K562 (cell line): ENCODE measurements at places on chromosomes 13 and 19. TPM values are rescaled to one million over a fixed set of nuclear protein-coding genes. Genes with fewer than 3 reads are reported as not detected.
A peak's percentile ranks its signal among the peaks of the same experiment; 100 is the strongest.

DNA sequence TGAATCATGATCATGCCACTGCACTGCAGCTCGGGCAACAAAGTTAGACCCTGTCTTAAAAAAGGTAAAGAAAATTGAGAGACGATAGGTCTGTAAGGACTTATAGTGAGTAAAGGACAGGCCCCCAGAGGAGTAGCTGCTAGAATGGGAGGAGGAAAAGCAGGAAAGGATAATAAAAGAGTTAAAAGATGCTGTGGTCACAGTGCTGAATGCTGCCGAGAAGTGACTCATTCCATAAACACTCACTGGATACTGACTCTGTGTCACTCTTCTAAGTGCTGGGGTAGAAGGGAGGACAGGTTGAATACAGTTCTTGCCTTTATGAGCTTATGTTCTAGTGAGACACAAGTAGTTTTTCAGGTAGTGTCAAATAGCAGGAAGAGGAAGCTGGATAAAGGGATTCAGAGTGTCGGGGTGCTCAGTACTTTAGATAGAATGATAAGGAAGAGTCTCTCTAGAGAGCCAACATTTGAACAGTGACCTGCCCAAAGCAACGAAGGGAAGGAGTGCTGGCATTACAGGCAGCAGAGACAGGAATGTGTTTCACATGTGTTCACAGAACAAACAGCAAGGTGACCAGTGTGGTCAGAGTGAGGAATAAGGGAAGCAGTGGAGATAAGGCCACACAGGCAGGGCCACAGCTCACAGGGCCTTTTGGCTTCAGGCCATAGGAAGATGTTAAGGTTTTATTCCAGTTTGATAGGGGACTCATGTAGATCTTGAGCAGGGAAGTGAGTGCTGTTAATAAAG is 1240.5 kb downstream of the UQCRFS1 start:
- H3K27ac ChIP-seq, result no peak overlapping the region
- H3K27me3 ChIP-seq, result no peaks in the 10 kb centered on the region
- no peak overlapping the region for H3K4me3 ChIP-seq
- H3K4me1 ChIP-seq, result no peaks in the 10 kb centered on the region

GRCh38 chr19:20787786-20788185 is 11.7 kb downstream of the ZNF66 start:
- no peak for DNase-seq
- H3K4me3 ChIP-seq, result no peak overlapping the region
- no peaks in the 10 kb centered on the region for H3K27me3 ChIP-seq
- H3K4me1 ChIP-seq, result no peaks in the 10 kb centered on the region
- no peaks in the 10 kb centered on the region; the same call in 2 of the 3 replicates for H3K36me3 ChIP-seq

DNA sequence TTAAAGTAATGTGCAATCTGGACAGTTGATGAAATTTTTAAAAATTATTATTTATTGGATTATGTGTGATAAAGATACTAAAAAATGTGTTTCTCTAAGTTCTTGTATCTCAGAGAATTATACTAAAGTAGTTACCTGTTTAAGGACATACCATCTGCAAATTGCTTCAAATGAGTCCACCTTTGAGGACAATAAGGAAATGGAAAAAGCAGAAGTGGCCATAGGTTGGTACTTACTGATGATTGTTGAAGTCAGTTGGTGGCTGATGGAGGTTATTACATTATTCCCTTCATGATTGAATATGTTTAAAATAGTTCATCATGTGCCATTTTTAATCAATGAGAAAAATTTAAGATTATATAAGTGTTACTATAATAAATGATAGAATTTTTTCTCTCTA is 367.0 kb downstream of the MYO16 start:
- H3K36me3 ChIP-seq, result no peaks in the 10 kb centered on the region
- no peak for DNase-seq
- H3K27me3 ChIP-seq, result no peaks in the 10 kb centered on the region
- no peak overlapping the region for H3K4me3 ChIP-seq
- no peak overlapping the region for H3K27ac ChIP-seq

GRCh38 chr19:12778017-12778904 is 2.9 kb upstream of the HOOK2 start:
- no peaks in the 10 kb centered on the region for H3K27me3 ChIP-seq
- peak overlapping the region; percentile 68 for H3K27ac ChIP-seq
- H3K4me1 ChIP-seq, result peaks cover 65% of the 10 kb centered on the region
- peak overlapping the region; percentile 37 for H3K4me3 ChIP-seq

DNA sequence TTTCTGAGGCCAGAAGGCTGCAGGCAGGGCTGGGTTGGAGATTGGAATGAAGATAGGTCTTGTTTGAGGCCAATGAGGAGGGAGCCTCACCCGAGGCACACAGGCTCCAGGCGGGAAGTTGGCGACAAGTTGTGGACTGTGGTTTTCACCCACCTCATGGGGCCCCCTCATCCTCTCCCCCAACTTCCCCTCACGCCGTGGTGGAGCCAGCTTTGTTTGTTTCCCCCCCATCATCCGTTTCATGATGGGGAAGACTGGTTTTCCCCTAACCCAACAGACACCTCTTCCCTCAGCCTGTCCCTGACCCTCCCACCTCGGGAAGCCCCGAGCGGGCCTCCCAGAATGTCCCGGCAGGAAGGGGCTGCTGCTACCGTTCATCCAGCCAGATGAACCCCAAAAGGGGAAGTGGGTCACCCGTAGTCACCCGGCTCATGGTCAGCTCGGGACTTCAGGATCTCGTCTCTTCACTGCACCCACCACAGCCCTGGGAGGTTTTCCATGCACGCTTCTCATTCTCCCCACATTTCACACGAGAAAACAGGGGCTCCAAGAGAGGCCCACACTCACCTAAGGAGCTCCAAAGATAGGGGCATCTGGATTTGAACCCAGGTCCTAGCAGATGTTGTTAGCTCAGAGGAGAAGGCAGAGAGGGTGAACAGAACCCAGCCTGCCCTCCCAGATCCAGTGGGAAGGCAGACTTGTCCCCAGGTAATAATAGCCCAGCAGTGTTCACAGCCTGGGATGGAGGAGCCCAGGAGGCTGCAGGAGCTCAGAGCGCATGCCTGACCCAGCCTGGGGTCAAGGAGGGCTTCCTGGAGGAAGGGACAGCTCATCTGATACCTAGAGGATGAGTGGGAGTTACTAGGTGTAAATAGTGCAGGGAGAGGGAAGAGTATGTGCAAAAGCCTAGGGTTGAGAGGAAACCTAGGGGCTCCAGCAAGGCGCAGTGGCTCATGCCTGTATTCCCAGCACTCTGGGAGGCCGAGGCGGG is 23.5 kb downstream of the CEACAM16 start:
- no peak overlapping the region for H3K4me3 ChIP-seq
- no peak for DNase-seq
- H3K36me3 ChIP-seq, result no peaks in the 10 kb centered on the region
- peaks cover 31% of the 10 kb centered on the region for H3K4me1 ChIP-seq
- no peak overlapping the region for H3K27ac ChIP-seq

- no peak for DNase-seq
- H3K27ac ChIP-seq, result no peak overlapping the region
- no peaks in the 10 kb centered on the region for H3K27me3 ChIP-seq
- H3K36me3 ChIP-seq, result no peaks in the 10 kb centered on the region
- no peaks in the 10 kb centered on the region for H3K4me1 ChIP-seq
- no peak overlapping the region for H3K4me3 ChIP-seq
Measured at GRCh38 chr13:37601648-37602440, 3.3 kb upstream of the POSTN start.

DNA sequence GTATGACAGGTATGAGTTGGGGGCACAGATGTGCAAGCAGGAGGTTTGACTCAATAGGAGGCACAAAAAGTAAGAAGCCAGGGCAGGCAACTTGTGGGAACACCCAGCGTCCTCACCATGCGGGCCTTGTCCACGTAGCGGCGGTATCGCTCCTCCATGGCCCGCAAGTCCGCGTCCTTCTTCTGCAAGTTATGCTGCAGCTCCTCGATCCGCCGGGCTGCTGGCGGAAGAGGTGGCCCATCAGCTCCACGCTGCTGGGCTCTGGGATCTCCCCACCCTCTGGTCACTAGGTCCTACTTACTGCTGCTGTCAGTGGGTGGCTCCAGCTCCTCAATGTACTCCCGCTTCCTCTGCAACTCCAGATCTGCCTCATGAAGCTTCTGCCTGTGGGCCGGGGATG is 10.7 kb downstream of the HOOK2 start:
- no peak overlapping the region for H3K4me3 ChIP-seq
- no peak for DNase-seq
- H3K27ac ChIP-seq, result no peak overlapping the region
- H3K36me3 ChIP-seq, result peaks cover 6% of the 10 kb centered on the region; the same call in 1 of the 3 replicates
- peaks cover 32% of the 10 kb centered on the region for H3K4me1 ChIP-seq

- H3K4me1 ChIP-seq, result 0 out of 3 replicates have a peak, but pooled peaks cover 2% of the 10 kb centered on the region
- H3K27me3 ChIP-seq, result peaks cover 9% of the 10 kb centered on the region; the same call in 2 of the 3 replicates
- no peak for DNase-seq
- H3K36me3 ChIP-seq, result no peaks in the 10 kb centered on the region
Measured at GRCh38 chr19:51186323-51186722, 38.6 kb upstream of the CD33 start.

DNA sequence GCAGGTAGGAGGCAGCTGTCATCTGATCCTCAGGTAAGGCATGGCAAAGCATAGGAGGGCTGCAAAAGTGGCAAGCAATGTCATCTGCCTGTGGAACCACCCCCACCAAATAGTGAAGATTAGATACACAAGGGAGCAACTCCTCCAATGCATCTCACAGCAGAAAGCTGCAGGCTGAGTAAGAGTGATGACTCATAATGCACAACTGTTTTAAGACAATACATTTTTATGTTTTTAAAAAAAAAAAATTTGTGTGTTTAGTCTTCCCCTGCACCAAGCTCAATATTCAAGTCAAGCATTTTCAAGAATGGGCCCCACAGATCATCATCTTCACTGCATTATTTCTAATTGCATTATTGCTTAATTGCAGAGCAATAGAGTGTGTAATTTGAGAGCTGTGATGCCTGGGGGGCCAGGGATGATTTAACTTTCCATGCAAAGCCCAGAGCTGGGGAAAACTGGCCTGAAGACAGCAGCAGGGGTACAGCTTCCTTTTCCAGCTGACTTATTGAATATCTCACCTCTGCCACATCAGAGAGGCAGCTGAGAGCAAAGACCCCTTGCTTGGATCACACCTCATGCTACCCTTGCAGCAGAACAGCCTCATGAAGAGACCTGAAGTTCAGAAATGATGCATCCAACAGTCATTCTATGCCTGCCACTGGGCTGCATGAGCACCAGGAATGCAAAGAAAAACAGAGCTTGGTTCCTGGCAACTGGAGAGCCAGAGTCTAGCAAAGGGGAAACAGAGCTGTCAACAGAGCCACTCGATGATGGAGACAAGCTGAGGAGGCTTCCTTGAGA is 22.7 kb upstream of the POP4 start:
- DNase-seq, result no peak
- no peak overlapping the region for H3K27ac ChIP-seq
- no peaks in the 10 kb centered on the region for H3K36me3 ChIP-seq
- no peaks in the 10 kb centered on the region for H3K27me3 ChIP-seq
- no peak overlapping the region for H3K4me3 ChIP-seq

- H3K4me1 ChIP-seq, result no peaks in the 10 kb centered on the region
- peaks cover 20% of the 10 kb centered on the region for H3K27me3 ChIP-seq
- no peaks in the 10 kb centered on the region for H3K36me3 ChIP-seq
- no peak for DNase-seq
- no peak overlapping the region for H3K27ac ChIP-seq
Measured at GRCh38 chr13:45875951-45876350, 24.4 kb upstream of the SIAH3 start.

DNA sequence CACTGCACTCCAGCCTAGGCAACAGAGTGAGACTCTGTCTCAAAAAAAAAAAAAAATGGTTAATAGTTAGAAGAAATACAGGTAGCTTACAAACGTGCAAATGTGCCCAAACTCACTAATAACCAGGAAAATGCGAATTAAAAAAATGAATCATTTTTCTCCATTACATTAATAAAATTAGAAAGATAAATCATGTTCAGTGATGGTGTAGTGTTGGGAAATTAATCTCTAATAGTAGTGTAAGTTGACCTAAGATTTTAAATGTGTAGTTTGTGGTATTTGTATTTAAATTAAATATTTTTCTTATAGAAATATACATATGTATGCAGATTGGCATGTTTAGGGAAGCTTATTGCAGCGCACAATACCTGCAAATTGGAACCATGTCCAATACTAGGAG is 57.6 kb downstream of the PCCA start:
- H3K36me3 ChIP-seq, result no peaks in the 10 kb centered on the region
- DNase-seq, result no peak
- H3K27ac ChIP-seq, result no peak overlapping the region
- no peak overlapping the region for H3K4me3 ChIP-seq

GRCh38 chr19:48194844-48195830 is 24.7 kb downstream of the ZSWIM9 start:
- H3K4me1 ChIP-seq, result peaks cover 5% of the 10 kb centered on the region; the same call in 1 of the 3 replicates
- H3K27me3 ChIP-seq, result no peaks in the 10 kb centered on the region
- H3K27ac ChIP-seq, result no peak overlapping the region
- no peaks in the 10 kb centered on the region for H3K36me3 ChIP-seq
- no peak overlapping the region for H3K4me3 ChIP-seq

DNA sequence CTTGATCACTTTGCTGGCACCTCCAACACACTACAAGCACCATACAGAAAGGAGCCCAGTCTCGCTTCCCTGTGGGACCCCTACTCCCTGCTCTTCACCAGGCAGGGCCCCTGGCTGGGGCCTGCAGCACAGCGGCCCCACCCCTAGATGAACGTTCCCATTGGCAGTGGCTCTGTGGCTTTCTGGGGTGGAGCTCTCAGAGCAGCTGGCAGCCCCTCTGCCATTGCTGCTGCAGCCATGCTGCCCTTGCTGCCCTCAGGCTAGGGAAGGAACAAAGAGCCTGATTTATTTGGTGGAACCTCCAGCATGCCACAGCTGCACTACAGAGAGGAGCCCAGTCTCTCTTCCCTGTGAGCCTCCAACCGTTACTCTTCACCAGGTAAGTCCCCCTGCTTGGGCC is 5.8 kb downstream of the SIGLEC6 start:
- peaks cover 36% of the 10 kb centered on the region for H3K4me1 ChIP-seq
- no peaks in the 10 kb centered on the region for H3K27me3 ChIP-seq
- no peak overlapping the region for H3K4me3 ChIP-seq

- H3K4me1 ChIP-seq, result peaks cover 31% of the 10 kb centered on the region
- H3K4me3 ChIP-seq, result no peak overlapping the region; the same call in 1 of the 2 replicates
- H3K36me3 ChIP-seq, result no peaks in the 10 kb centered on the region
- no peak overlapping the region for H3K27ac ChIP-seq
- DNase-seq, result no peak
Measured at GRCh38 chr19:40567040-40567749, 9.5 kb upstream of the SHKBP1 start.

Gene USF2
- polyA plus RNA-seq, result 78.0 and 93.7 TPM in 2 replicates

Gene MYBPC2
- 0.01 TPM in 1 of 2 replicates, not detected in the other for polyA plus RNA-seq

Gene KANK3
- polyA plus RNA-seq, result not detected in 2 replicates

Gene KCNN1
- 1.3 and 3.2 TPM in 2 replicates for polyA plus RNA-seq

Gene LIM2
- 0.27 and 0.28 TPM in 2 replicates for polyA plus RNA-seq

Gene POLRMT
- polyA plus RNA-seq, result 67.5 and 88.4 TPM in 2 replicates
